ENCODE measurements at places on chromosomes 12 and 14.

- no peak for DNase-seq
Observed at GRCh38 chr14:95490727-95491451, 25.6 kb downstream of the SYNE3 start.

GRCh38 chr12:113537751-113538087 is 66.0 kb upstream of the LHX5 start:
- DNase-seq = no peak

DNA sequence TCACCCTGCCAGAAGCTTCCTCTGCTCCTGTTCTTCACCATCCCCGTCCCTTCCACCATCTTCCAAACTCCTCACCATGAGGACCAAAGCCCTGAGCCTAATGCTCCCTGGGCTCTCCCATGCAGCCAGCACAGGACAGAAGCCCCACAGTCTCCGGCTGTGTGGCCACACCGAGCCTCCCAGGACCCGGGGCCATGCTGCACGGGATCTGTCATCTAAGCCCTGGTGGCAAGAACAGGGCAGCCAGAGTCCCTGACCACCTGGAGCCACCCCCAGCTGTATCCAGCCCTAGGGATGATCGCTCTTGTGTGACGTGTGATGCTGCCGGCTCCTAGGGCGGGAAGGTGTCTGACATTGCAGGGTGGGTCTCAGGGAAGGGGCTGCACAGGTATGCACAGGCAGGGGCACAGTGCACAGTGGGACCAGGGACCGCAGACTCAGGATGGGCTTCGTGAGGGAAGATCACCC is 8.1 kb downstream of the TMEM179 start:
- DNase-seq = no peak

DNA sequence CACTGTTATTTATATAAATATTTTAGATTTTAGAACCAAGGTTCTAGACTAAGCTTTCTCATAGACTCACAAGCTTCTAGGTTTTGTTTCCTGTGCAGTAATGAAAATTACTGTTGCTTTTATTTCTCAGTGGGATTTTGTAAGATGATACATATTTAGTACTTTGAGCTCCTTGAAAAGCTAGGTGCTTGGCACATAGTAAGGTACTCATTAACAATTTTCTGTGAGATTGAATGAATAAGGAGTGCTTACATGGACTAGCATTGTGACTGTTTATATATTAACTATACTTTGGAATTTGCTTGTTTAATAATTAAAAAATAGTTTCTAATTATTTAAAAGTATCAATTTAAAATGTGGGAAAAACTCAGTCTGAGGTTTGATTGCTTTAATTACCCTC is 85.7 kb downstream of the MIA2 start:
- no peak for DNase-seq

GRCh38 chr12:56202366-56202765 is 13.1 kb upstream of the SMARCC2 start:
- DNase-seq = no peak

DNA sequence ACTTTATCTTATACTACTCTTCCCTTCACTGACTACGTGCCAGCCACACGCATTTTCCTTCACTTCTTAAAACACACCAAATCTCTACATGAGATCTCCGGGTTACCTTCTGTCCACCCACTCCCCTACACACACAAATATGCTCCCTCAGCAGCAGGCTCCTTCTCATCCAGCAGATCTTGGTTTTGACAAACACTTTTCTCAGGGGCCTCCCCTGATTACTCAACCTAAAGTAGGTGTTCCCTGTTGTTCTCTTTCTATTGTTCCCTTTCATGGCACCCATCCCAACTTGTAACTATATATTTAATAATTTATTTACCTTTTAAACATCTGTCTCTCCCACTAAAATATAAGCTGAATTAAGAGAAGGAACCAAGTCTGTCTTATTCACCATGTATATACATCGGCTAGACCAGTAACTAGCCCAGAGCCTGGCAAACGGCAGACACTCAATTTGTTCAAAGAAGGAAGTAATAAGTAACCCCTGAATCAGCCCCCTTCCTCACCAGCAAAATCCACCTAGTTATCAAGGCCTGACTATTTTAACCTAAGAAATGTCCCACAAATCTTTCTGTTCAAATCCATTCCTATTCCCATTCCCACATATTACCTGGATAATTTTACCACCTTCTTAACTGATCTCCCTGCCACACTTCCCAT is 2.7 kb downstream of the C2CD5 start:
- DNase-seq = no peak

GRCh38 chr14:68503186-68503825 is 289.6 kb downstream of the ZFP36L1 start:
- no peak for DNase-seq

DNA sequence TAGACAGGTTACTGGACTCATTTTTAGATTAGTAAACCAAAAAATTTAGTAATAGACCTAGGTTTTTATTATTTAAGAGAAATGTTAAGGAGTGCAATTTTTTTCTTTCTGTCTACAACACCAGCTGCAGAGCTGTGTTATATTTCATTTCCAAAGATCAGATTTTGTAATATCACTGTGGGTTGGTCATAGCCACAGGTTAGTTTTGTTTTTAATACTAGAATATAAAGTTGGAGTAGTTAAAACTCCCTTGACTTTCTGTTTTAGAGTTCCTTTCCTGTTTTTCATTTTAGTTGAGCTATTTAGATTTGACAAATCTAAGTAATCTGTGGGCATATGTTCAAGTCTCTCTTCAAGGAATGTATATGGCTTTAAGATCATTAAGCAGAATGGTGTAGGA is 30.7 kb upstream of the GARIN2 start:
- DNase-seq = no peak

- DNase-seq = no peak
Observed at GRCh38 chr14:30799933-30800332, 74.4 kb upstream of the COCH start.

- no peak for DNase-seq
Observed at GRCh38 chr14:59344691-59345455, 120.3 kb downstream of the GPR135 start.

DNA sequence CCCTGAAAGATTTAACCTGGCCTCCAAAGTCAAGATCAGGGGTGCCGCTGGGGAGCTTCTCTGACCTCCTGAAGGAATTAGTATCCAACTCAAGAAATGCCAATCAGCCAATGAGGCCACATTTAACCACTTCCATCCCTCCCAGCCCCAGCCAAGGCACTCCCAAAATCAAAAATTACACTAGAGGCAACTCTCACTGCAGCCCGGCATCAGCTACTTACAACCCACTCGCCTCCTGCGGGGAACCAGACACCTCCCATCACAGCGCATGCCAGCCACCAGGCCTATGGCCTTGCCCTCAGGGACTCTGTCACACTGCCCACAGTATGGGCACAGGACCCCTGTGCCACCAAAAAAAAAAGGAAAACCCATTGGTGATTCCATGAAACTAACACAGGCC is 62.3 kb upstream of the DDX11 start:
- DNase-seq = no peak

DNA sequence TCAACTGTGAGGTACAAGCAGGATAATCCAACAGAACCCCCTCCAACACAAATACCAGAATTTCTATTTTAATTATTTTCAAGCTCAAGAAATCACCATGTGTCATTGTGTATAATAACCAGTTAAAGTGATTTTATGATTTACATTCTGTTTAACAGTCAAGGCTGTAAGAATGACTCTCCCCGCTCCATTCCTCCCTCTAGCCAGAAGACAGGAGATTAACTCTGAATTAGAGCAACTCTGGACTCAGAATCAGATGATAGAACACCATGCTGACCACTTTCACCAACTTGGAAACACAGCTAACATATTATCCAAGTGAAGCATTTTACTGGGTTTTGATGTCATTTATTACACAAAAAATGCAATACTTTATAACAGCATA is 71.9 kb downstream of the ATP2B1 start:
- DNase-seq = no peak

- no peak for DNase-seq
Observed at GRCh38 chr14:100369019-100369418, 45.9 kb downstream of the SLC25A47 start.

DNA sequence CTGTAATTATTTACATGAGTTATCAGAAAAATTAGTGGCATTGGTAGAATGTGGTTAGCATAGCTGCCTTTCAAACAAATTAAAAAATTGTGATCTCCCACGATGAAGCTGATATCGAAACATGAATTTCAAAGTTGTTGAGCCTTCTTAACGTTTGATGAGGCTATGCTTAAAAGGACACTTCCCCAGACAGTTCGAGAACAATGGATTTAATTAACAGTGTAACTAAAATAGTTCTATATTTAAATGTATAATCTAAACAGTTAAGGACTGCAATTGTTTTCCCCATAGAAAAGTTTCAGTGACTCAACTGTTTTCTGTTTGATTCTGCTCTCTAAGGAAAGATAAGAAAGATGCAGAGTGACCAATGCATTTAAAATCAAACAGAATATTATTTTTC is 1.6 kb downstream of the CLEC2B start:
- no peak for DNase-seq

GRCh38 chr12:31031951-31032335 is 41.7 kb upstream of the DDX11 start:
- DNase-seq = no peak

- DNase-seq = no peak
Observed at GRCh38 chr14:22715186-22715812, 51.2 kb upstream of the OXA1L start.

DNA sequence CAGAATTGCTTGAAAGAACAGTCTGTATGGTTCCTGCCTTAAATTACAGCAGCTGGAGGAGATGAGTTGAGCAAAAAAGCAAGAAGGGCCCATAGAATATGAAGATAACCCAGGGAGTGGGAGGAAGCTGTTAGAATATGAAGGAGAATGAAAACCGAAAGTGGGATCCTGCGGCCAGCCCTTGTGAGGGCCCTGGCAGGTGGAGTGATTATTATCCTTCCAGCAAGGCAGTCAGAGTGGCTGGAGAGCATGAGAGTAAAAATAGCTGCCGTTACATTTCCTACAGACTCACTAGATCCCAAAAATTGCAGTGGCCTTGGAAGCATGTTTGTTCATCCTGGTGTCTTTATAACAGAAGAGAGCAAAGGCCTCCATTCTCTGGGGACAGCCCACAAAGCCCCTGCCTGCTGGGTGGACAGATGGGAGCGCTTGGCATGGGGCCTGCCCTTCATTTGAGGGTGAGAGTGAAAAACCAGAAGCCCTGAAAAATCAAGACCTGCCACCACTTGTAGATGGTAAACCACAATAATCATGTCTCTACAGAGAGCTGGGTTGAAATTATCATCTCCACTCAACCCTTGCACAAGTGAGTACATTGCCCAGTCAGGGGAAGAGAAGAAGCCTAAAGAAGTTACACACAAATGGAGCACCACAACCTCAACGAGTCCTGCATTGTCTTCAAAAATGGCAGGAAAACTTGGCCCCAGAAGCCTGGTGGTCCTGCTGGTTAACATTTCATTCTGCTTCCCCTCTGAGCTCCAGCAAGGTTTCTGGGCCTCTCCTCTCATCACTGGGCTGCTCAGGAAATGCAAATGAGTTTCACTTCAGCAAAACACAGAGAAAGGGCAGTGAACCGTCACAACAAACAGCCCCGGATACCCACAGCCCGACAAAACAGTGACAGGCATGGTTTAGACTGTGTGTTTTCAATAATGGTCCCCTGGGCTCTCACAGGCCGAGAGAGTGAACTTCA is 20.5 kb downstream of the ZDHHC22 start:
- DNase-seq = no peak

DNA sequence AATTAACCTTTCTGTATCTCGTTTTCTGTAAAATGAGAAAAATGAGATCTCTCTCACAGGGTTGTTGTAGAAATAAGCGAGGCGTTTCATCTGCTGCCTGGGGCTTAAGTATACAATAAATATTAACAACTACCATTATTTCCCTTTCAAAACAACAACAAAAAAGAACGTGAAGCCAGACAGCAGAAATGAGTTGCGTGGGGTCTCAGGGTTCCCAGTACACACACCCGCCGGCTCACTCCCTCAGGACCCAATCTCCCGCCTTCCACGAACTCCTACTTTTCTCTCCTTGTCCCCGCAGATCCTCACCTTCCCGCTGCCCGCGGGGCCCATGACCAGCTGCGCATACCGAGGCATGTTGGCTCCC is 227 bp downstream of the GPN3 start:
- DNase-seq = no peak

GRCh38 chr12:32828552-32828951 is 68.0 kb downstream of the PKP2 start:
- DNase-seq = no peak

- DNase-seq = no peak
Observed at GRCh38 chr12:123502163-123502704, 31.3 kb downstream of the RILPL1 start.

GRCh38 chr14:96905825-96906224 is 108.6 kb downstream of the VRK1 start:
- DNase-seq = no peak

- no peak for DNase-seq
Observed at GRCh38 chr12:96471368-96472050, 17.9 kb upstream of the CFAP54 start.

All from kidney epithelial cell (primary cell).